Dorsolateral prefrontal cortex (tissue), 122 donors: ENCODE measurements at places on chromosomes 1 and 21. TPM values are rescaled to one million over a fixed set of nuclear protein-coding genes. Genes with fewer than 3 reads are reported as not detected.

- no peak for DNase-seq
These were observed 7.7 kb upstream of the HTR1D start for GRCh38 chr1:23224739-23225648.

The RIPK4 gene
- not detected for total RNA-seq

The AMPD1 gene
- total RNA-seq: not detected

- no peak for DNase-seq
These were observed 68.2 kb downstream of the ARHGEF16 start for GRCh38 chr1:3522564-3523265.

- DNase-seq: no peak
These were observed 29.4 kb downstream of the RWDD3 start for GRCh38 chr1:95263450-95263849.

GRCh38 chr1:41560931-41561330 is 76.4 kb upstream of the EDN2 start:
- DNase-seq: no peak

DNA sequence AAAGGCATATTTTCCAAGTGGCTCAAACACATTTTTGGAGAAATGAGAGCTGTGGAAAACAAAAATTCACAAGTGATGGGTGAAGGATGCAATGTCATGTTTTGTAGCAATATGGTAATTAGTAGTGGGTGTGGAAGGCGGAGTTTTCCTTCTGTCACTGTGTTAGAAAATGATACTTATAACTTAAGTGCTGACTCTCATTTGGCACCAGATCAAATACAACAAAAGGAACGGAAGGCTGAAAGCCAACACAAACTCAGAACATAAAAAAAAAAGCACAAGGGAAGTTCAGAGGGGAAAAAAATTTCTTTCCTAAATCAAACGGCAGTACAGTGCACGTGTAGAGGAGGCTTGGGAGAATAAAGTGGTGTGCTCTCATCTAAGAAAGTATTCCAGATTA is at the start of gene TNFSF18:
Gene TNFSF18, minus strand, starts transcription at position 77 of the 400 bp plus-strand sequence. Its CDS starts 45 bp downstream, at position 32.
- no peak for DNase-seq

DNA sequence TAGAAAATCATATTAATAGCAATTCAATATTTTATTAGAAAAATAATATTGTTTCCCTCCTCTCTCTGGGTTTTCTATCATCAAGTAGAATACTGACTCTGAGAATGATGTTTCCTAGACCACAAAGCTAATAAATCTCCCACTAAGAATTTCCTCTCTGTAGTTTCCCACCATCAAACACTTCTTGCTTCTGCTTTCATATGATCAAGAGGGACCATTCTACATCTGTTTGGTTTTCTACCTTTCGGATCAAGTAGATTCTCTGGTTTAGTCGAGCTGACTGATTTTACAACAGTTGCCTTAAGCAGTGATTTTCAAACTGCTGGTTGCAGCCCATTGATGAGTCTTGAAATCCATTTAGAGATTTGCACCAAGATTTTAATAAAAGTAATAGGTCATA is 240.2 kb upstream of the PTBP2 start:
- no peak for DNase-seq

DNA sequence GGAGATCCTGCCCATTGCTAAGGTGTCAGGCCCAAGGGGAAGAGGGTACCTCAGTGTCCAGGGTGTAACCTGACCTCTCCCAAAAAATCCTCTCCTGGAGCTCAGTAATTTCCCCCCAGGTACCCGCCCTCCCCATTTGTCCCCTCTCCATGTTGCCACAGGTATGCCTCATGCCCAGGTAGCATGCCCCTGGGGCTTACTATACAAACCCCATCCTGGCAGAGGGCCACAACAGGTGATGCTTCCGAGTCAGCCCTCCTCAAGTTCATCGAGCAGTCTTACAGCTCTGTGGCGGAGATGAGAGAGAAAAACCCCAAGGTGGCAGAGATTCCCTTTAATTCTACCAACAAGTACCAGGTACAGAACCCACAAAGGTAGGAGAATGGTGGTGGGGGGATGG is 15.7 kb downstream of the ATP1A4 start:
- no peak for DNase-seq

DNA sequence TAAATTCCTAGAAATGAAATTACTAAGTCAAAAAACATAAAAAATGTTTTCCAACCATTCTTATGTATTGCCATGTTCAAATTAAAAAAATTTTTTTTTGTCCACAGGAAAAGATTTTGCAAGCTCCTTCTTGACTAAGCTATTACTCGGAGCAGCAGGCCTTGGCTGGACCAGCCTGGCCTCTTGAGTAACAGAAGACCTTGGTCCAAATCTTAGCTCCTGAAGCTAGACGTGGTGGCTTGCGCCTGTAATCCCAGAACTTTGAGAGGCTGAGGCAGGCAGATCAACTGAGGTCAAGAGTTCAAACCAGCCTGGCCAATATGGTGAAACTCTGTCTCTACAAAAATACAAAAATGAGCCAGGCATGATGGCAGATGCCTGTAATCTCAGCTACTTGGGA is 77.6 kb downstream of the CLSTN1 start:
- no peak for DNase-seq

The POU3F1 gene
- 4.4 TPM for total RNA-seq

DNA sequence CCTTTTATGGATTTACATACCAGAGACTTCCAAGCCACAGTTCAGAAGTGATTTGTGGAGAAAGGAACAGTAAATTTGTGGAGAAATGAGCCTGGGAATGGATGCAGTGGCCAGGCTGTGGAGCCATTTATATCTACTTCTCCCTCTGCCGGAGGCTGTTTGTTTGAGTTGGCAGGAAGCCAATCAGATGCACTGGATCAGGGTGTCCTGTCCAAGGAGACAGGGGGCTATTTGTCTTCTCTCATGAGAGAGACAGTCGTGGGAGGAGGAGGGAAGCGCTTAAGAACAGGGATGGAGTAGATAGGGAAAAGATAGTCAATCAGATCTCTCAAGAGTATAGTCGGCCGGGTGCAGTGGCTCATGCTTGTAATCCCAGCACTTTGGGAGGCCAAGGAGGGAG is 2.8 kb upstream of the HAPLN2 start:
- DNase-seq: peak; percentile 87

The FAM163A gene
- 1.8 TPM for total RNA-seq

DNA sequence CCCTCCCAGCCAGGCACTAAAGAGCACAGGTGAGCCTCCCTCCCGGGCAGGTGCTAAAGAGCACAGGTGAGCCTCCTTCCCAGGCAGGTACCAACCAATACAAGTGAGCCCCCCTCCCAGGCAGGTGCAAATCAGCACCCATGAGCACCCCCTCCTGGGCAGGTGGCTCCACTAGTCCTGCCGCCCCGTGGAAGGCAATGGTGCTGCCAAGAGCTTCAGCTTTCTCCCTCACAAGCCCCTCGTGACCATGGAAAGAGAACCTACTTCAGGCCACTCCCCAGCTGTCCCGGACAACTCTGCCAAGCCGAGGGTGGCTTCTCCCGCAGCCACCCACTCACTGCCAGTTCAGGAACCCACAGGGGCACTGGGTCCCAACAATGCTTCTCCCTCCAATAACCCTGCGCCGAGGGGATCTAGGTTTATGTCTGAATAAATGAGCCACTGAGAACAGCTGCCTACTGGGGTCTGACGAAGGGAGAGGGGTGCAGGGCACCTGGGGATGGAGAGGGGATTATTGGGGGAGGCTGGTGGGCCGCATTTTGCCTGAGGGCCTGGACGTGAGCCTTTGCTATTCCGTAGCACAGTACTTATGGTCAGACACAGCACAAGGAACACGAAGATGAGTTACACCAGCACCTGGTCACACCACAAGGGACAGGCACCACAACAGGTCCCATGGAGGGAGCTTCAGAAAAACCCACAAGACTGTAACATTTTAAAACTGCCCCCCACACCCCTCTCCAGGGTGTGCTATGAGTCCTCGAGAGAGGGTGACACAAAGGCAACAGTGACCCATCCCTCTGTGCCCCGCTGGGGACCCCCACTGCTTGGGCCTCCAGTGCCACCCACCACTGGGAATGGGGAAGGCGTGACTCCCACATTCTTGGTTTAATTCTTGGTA is 46.3 kb downstream of the PRDM15 start:
- no peak for DNase-seq

The FCRL6 gene
- total RNA-seq: 0.35 TPM

The TFF1 gene
- total RNA-seq: not detected

GRCh38 chr1:115839029-115839678 is 1.8 kb downstream of the NHLH2 start:
- peak; percentile 67 for DNase-seq

DNA sequence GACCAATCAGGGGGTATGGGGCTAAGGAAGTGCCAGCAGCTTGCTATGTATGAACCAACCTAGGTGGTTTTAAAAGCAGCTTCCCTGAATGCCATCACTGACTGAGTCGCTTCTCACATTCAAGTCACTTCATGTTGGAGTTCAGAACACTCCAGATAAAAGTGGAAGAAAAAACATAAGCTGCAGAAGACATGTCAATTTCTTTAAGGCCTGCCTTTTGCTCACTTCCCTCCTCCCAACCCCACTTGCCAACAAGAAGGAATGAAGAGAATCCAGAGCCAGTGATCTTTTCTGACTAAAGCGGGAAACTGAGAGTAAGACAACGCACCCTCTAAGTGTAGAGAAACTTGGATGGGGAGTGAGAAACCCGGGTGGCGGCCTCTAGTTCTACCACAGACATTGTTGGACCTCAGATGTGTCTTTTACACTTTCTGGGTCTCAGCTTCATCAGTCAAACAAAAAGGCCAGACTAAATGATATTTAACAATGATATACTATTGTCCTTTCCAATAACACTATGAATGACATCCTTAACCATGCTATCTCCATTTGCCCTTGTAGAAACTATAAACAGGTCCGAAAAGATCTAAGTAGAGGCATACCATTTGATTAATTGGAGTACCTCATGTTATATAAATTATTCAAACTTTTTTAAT is 54.1 kb downstream of the LUZP1 start:
- DNase-seq: no peak

The POFUT2 gene
- total RNA-seq: 19.4 TPM
